ENCODE measurements at places on chromosomes 12 and 14.

- DNase-seq: no peak
Observed at GRCh38 chr14:100663761-100664052, 63.0 kb upstream of the DLK1 start.

GRCh38 chr14:35213869-35214387 lies 78.3 kb upstream of the PSMA6 start:
- no peak for DNase-seq

DNA sequence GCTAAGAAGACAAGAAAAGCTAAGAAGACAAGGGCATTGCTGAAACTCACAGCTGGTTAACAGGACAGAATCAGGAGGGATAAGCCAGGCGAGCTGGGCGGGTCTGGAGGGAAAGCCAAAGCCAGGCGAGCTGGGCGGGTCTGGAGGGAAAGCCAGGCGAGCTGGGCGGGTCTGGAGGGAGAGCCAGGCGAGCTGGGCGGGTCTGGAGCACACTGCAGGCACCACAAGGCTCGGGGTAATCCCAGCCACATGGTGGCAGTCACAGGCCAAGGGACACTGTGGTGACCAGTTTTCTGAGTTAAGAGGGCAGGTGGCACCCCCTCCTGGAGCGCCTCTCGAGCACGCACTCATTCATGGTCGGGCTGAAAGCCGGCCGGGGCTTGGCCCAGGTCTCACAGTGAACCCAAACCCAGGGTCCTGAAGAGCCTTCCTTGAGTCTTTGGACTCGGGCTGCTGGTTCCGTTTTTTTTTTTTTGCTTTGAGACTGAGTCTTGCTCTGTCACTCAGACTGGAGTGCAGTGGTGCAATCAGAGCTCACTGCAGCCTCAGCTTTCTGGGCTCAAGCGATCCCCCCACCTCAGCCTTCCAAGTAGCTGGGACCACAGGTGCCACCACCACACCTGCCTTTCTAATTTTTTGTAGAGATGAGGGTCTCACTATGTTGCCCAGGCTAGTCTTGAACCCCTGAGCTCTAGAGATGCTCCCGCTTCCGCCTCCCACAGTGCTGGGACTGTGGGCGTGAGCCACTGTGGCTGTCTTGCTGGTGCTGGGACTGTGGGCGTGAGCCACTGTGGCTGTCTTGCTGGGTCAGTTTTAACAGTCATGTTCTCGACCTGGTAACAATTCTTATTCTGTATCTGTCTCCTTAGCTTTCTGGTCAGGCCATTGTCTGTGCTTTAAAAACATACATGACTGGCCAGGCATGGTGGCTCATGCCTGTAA lies 40.2 kb downstream of the HSP90AA1 start:
- DNase-seq: no peak

DNA sequence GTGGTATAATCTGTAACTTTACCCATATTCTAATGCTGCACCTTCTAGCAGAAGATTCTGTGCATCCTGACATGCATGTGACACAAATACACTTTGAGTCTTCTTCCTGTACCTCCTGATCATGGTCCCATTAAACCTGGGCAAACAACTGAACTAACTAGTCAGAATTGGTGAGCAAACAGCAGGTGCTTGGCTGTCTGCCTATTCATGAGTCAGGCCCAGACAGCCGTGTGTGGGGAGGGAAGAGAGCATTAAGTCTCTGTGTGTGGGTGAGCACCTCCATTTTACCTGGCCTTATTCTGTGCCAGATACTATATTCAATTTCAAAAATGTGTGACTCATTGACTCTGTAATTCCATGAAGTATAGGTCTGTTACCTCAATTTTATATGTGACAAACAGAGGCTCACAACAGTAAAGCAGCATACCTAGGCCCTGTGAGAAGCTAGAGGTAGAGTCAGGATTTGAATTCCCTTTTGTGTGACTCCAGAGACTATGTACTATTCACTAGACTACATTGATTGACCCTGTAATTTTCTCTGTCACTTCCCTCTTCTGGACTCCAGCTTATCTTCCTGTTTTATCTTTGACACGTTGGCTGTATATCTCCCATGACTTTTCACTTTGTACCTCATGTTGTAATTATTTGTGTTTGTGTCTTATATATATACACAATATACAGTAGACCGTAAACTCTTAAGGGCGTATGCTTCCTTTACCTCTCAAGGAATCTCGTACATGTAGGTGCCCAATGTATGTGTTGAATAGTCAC lies 32.2 kb downstream of the SUSD6 start:
- DNase-seq: peak; percentile 64

DNA sequence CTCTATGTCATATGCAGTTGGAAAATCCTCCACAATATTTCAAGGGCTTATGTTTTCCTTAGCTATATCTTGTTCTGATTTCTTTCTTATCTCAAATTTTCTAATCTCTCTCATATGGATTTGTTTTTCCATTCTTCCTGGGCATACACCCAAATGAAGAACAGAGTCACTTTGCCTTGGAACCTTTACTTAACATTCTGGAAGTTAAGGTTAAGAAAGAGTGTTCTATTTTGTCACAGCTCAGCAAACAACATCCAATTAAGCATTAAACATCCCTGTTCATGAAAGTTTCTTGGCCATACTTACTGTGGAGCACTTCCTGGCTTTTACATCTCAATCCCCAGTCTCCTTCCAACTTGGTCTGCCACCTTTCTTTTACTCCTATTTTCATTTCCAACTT lies 5.3 kb downstream of the NAV3 start:
- no peak for DNase-seq

- DNase-seq: no peak
Observed at GRCh38 chr14:105913221-105913620, 386.8 kb downstream of the TMEM121 start.

GRCh38 chr12:60257063-60257462 lies 661.2 kb downstream of the SLC16A7 start:
- DNase-seq: no peak
